ENCODE measurements at places on chromosomes 11 and 22.

- no peak for DNase-seq
Measured at GRCh38 chr11:29486301-29486700, 530.5 kb downstream of the KCNA4 start.

- no peak for DNase-seq
Measured at GRCh38 chr11:122103321-122103720, 12.7 kb downstream of the BLID start.

GRCh38 chr11:8785998-8786397, 103.4 kb downstream of the RPL27A start:
- no peak for DNase-seq

GRCh38 chr11:2529636-2530035, 84.8 kb downstream of the KCNQ1 start:
- no peak for DNase-seq

DNA sequence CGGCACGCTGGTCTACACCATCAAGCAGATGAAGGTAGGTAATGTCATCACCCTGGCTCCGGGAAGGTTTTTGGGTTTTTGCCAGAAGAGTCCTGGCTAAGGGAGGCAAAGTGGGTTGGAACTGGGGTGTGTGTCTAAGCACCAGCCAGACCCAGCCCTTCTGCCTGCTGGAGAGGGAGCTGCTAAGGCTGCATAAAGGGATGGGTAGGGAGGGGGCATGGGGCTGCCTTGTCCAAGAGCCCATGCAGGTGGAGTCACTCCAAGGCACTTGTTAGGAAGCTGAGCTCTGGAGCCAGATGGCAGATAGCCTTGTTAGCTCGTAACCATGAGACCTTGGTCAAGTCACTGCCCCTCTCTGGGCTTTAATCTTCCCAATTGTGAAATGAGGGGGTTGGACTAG, 48.0 kb downstream of the TIMP3 start:
- no peak for DNase-seq

DNA sequence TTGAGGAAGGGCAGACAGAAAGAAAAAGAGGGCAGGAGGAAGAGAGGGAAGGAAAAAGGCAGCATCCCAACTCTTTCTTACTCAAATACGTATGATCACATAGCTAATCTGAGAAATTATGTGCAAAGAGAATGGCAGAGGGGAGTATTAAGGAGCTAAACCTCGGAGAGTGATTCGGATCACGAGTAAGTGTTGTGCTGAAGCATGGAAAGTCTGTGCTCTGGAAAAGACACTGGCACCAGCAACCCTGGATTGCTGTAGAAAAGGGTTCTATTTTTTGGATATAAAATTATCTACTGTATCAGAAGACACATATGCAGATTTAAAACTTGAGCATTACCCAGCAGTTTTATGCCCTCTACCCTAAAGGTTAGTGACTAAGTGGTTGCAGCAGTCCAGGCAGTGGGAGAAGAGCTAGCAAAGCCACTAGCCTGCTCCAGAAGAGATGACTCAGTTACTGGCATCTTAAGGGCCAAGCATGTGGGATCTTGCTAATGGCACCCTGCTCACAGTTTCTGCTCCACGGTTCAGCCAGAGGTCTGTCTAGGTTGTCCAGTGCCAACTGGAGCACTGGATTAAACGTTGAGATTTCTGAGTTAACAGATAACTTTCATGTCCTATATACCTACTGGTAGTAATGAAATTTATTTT, 151.7 kb downstream of the SWAP70 start:
- no peak for DNase-seq

DNA sequence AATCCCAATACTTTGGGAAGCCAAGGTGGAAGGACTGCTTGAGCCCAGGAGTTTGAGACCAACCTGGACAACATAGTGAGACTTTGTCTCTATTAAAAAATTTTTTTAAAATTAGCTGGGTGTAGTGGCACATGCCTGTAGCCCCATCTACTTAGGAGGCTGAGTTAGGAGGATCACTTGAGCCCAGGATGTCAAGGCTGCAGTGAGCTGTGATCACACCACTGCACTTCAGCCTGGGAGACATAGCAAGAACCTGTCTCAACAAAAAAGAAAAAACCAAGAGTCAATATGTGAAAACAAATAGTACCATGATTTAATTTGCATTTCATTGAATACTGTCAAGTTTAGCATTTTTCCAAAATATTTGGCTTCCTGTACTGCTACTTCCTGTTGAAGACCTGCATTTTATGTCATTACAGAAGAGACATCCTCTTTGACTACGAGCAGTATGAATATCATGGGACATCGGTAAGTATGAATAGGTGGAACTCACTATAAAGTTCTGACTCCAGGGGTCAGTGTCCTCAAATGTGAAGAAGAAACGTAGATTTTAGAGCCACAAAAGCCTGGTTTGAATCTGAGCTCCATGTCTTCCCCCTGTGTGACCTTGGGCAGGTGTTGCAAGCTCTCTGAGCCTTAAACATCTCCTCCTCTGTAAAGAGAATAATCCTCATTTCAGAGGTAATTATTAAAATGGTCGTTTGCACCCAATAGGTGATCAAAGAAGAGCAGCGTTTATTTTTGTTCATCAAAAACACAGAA, 16.0 kb downstream of the CDC45 start:
- no peak for DNase-seq
